ENCODE measurements at places on chromosomes 4 and X. TPM values are rescaled to one million over a fixed set of nuclear protein-coding genes. Genes with fewer than 3 reads are reported as not detected.

Gene FRYL
- 96.8 TPM for total RNA-seq

Gene PRDM5
- total RNA-seq, result not detected

Gene PNCK
- not detected for total RNA-seq

Gene CYBB
- total RNA-seq, result not detected

Gene CD40LG
- 139 TPM for total RNA-seq

Gene CYTL1
- total RNA-seq, result not detected

Gene AMTN
- not detected for total RNA-seq

Gene UBL4A
- total RNA-seq, result 46.4 TPM

Gene KLB
- total RNA-seq, result not detected

Gene PGAM4
- total RNA-seq, result not detected

Gene PABPC5
- total RNA-seq, result not detected

Gene LDB2
- total RNA-seq, result not detected

Gene SFRP2
- total RNA-seq, result not detected

Gene NKX3-2
- total RNA-seq, result not detected

Gene DMP1
- not detected for total RNA-seq

Gene TEX13D
- not detected for total RNA-seq

DNA sequence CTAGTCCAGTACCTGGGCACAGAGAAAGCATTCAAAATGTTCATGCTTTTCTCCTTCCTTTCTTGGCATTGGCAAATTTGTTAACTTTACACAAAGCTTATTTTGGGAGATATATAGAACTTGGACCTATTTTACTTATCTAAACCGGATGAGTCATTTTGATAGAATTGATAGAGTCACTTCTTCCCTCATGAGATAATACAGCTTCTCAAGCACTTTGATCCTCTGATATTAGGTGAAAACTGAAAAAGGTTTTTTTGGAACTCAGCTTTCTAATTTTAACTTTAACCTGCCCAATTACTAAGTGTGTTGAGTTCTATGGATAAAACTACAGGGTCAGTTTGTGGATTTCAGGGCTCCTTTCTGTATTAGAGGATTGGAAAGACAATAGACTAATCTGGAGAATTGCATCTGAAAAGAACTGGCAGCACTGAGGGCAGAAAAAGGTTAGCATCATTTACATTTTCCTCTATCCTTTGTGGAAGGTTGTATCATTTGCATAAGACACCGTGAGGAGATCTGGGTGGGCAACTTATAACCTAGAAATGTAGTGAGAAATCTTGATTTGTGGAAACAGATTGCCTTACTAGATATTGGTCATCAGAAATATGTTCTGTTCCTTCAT, 2.4 kb downstream of the WDR44 start:
- H3K27ac ChIP-seq, result peak overlapping the region; percentile 98
- H3K27me3 ChIP-seq, result no peaks in the 10 kb centered on the region
- H3K4me1 ChIP-seq, result peaks cover 48% of the 10 kb centered on the region
- peaks cover 7% of the 10 kb centered on the region for H3K36me3 ChIP-seq
- no peak for DNase-seq

- H3K36me3 ChIP-seq, result no peaks in the 10 kb centered on the region
- peaks cover 4% of the 10 kb centered on the region for H3K27me3 ChIP-seq
- no peak overlapping the region for H3K27ac ChIP-seq
- no peak for DNase-seq
Measured at GRCh38 chr4:100555611-100556337, 38.0 kb upstream of the EMCN start.

DNA sequence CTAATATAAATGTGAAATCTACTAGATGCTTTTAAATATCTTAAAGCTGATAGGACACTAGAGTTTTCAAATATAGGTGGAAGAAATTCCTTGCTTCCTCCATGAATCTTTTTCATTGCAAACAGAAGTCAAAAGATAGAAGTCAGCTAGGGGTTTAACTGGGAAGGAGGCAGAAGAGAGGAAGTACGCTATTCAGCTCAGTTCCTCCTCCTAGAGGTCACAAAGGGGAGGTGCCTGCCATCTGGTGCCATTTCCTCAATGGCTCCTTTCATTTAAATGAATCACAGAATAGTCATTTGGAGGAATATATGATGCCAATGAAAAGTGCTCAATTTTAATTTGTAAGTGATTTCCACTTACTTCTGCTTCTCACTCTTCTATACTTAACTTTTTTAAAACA, 8.5 kb downstream of the COL25A1 start:
- H3K27me3 ChIP-seq, result peaks cover 29% of the 10 kb centered on the region
- no peaks in the 10 kb centered on the region for H3K4me1 ChIP-seq
- no peak overlapping the region for H3K4me3 ChIP-seq

GRCh38 chr4:80732010-80732409, 298.5 kb upstream of the BMP3 start:
- DNase-seq, result no peak
- no peaks in the 10 kb centered on the region for H3K4me1 ChIP-seq
- no peaks in the 10 kb centered on the region for H3K36me3 ChIP-seq
- H3K27me3 ChIP-seq, result no peaks in the 10 kb centered on the region
- H3K4me3 ChIP-seq, result no peak overlapping the region

- no peaks in the 10 kb centered on the region for H3K36me3 ChIP-seq
- no peaks in the 10 kb centered on the region for H3K27me3 ChIP-seq
Measured at GRCh38 chrX:148530464-148531077, 30.2 kb downstream of the AFF2 start.

GRCh38 chrX:10654960-10655359, 34.6 kb upstream of the MID1 start:
- no peak overlapping the region for H3K4me3 ChIP-seq
- no peak for DNase-seq
- no peaks in the 10 kb centered on the region for H3K27me3 ChIP-seq
- no peak overlapping the region for H3K27ac ChIP-seq

- H3K27me3 ChIP-seq, result peaks cover 5% of the 10 kb centered on the region
- DNase-seq, result peak; percentile 22
- H3K4me1 ChIP-seq, result peaks cover 57% of the 10 kb centered on the region
- H3K36me3 ChIP-seq, result no peaks in the 10 kb centered on the region
- H3K4me3 ChIP-seq, result peak overlapping the region; percentile 87
- peak overlapping the region; percentile 88 for H3K27ac ChIP-seq
Measured at GRCh38 chr4:159104694-159105414, 2.0 kb downstream of the RAPGEF2 start.

GRCh38 chr4:80803337-80803736, 227.2 kb upstream of the BMP3 start:
- no peaks in the 10 kb centered on the region for H3K36me3 ChIP-seq
- H3K27ac ChIP-seq, result no peak overlapping the region
- H3K4me1 ChIP-seq, result no peaks in the 10 kb centered on the region
- H3K4me3 ChIP-seq, result no peak overlapping the region
- no peak for DNase-seq
- H3K27me3 ChIP-seq, result no peaks in the 10 kb centered on the region

DNA sequence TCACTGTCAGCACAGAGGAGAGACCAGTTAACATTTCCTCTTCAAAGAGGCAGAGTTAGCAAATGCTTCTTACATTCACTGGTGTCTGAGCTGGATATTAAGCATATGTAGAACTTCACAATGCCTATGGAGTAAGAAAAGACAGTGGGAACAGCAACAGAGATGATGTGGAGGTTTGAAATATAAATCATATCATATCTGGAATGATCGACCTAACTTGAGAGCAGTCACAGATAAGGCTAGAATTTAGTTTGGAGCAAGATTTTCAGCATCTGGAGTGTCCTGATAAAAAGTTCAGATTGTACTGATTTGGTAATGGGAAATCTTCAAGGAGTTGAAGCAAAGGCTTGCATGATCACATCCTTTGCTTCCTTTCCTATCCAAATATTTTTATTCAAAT, 90.5 kb upstream of the ANKRD50 start:
- H3K4me1 ChIP-seq, result no peaks in the 10 kb centered on the region
- no peak overlapping the region for H3K4me3 ChIP-seq
- no peak for DNase-seq
- no peaks in the 10 kb centered on the region for H3K27me3 ChIP-seq

DNA sequence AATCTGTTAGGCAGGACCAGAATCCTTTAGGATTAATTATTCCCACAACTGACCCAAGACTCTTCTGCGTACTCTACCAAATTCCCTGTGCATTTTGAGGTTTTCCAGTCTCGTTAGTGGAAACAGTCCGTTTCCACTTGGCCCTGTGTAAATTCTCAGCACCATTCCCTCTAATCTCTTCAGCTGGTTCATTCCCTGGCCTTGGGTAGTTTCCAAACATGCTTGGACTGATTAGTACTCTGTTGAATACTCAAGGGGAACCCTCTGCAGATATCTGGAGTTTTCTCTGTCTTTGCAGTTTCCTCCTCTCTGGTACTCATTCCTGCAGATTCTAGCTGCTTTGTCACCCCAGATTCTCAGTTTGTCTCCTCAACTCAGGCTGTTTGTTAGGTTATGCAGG, 80.4 kb downstream of the ZFX start:
- peaks cover 2% of the 10 kb centered on the region for H3K36me3 ChIP-seq
- H3K4me3 ChIP-seq, result no peak overlapping the region
- H3K4me1 ChIP-seq, result peaks cover 2% of the 10 kb centered on the region
- DNase-seq, result no peak

DNA sequence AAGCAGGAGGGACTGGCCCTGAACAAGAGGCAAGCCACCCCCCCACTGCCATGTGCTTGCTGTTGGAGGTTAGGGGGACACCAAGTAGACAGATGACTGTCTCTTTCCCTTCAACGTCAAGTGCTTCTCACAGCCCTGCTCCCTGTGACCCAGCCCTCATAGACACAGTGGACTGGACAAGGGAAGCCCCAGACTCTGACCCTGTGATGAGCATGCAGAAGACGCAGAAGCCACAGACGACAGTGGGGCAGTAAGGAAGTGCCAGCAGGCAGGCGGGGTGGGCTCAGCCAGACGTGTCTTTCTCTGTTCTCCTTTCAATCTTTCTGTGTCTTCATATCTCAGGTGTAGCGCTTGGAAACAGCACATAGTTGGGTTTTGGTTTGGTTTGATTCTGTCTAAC, 2.4 kb upstream of the L1CAM start:
- no peak overlapping the region for H3K27ac ChIP-seq
- H3K4me1 ChIP-seq, result peaks cover 5% of the 10 kb centered on the region
- H3K4me3 ChIP-seq, result no peak overlapping the region
- no peaks in the 10 kb centered on the region for H3K36me3 ChIP-seq
- peaks cover 27% of the 10 kb centered on the region for H3K27me3 ChIP-seq

DNA sequence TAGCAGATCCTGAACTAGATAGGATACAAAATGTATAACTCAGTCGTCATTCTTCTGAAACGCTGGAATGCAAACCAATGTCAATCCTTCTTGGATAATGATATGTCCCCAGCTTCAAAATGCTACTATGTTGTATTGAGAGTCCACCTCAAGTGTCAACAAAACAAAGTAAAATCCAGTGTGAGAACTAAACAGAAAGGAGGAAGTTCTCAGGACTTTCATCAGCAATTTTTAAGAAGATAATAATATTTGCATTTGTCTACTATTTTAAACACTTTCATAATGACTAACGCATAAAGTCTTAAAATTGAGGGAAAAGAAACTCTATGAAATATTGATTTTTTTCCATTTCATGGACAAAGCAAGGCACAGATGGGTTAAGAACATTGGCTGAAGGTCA, 36.3 kb downstream of the SOD3 start:
- DNase-seq, result no peak
- H3K27ac ChIP-seq, result no peak overlapping the region
- H3K4me1 ChIP-seq, result no peaks in the 10 kb centered on the region
- H3K4me3 ChIP-seq, result no peak overlapping the region
- no peaks in the 10 kb centered on the region for H3K27me3 ChIP-seq

DNA sequence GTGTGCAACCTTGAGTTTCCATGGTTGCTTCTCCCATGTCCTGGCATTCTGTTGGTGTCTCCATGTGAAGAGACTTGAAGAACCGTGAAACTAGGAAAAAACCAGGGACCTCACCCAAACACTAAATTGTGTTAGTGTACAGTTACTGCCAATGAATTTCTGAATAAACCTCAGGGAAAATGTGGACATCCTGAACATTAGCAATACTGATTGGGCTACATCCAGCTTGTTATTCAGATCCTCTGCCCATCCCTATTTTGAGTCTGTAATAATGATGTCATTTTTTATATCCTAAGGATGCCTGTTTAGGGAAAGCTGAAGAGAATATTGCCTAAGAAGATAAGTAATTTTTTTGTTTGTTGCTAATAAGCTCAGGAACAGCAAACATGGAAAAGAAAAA, 262.7 kb downstream of the TMA16 start:
- no peak overlapping the region for H3K4me3 ChIP-seq
- H3K27me3 ChIP-seq, result peaks cover 2% of the 10 kb centered on the region
- H3K4me1 ChIP-seq, result peaks cover 2% of the 10 kb centered on the region

- no peak overlapping the region for H3K4me3 ChIP-seq
- H3K27me3 ChIP-seq, result no peaks in the 10 kb centered on the region
- DNase-seq, result no peak
- no peak overlapping the region for H3K27ac ChIP-seq
- H3K4me1 ChIP-seq, result no peaks in the 10 kb centered on the region
Measured at GRCh38 chrX:15906041-15906943, 51.7 kb upstream of the AP1S2 start.

- H3K4me1 ChIP-seq, result no peaks in the 10 kb centered on the region
- no peak for DNase-seq
Measured at GRCh38 chr4:116387937-116388474, 697.4 kb downstream of the TRAM1L1 start.

DNA sequence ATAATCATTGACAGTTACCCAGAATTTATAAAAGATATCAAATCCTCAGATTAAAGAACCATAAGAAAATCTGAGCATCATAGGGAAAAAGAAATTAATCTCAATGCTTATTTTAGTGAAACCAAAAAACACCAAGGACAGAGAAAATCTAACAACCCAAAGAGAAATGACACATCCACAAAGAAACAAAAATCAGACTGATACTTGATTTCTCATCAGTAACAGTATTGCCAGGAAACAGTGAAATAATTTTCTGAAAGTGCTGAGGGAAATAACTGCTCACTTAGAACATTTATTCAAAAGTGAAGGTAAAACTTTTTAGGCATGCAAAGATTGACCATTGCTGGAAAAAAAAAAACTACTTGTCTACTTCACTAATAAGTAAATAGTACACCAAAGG, 10.6 kb downstream of the MOSPD2 start:
- no peak overlapping the region for H3K27ac ChIP-seq
- DNase-seq, result no peak
- H3K27me3 ChIP-seq, result no peaks in the 10 kb centered on the region
- H3K4me3 ChIP-seq, result no peak overlapping the region
- peaks cover 4% of the 10 kb centered on the region for H3K36me3 ChIP-seq
- peaks cover 6% of the 10 kb centered on the region for H3K4me1 ChIP-seq

- H3K27me3 ChIP-seq, result peaks cover 5% of the 10 kb centered on the region
- no peak overlapping the region for H3K27ac ChIP-seq
- DNase-seq, result no peak
Measured at GRCh38 chrX:73270753-73271152, 56.1 kb upstream of the NAP1L2 start.

GRCh38 chrX:124338733-124339514, 6.5 kb downstream of the TEX13D start:
- no peak overlapping the region for H3K4me3 ChIP-seq
- peaks cover 61% of the 10 kb centered on the region for H3K4me1 ChIP-seq
- H3K27ac ChIP-seq, result peak overlapping the region; percentile 79
- DNase-seq, result peak; percentile 53

DNA sequence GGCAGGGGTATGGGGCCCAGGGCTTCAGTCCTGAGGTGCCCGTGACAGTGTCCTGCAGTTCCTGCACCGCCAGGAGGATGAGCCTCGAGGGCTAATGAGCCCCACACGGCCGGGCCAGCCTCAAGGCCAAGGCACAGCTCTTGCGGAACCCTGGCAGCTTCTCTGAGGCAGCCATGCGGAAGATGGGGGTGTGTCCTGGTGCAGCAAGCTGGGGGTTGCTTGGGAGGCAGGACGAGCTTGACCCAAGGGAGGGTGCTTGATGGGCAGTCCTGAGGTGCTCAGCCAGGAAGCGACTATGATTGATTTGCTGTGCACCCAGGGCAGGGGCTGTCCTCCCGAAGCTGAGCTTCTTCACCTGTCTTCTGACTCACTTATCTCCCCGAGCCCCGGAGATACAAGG, 9.1 kb upstream of the FGFR3 start:
- no peaks in the 10 kb centered on the region for H3K4me1 ChIP-seq
- no peaks in the 10 kb centered on the region for H3K36me3 ChIP-seq
- no peak for DNase-seq
- no peak overlapping the region for H3K4me3 ChIP-seq
- no peak overlapping the region for H3K27ac ChIP-seq
- H3K27me3 ChIP-seq, result no peaks in the 10 kb centered on the region
